Effector memory CD4-positive, alpha-beta T cell (primary cell): ENCODE measurements at places on chromosomes 11 and 22.

- no peak for DNase-seq
These were observed 196.2 kb upstream of the E2F8 start for GRCh38 chr11:19436932-19437331.

DNA sequence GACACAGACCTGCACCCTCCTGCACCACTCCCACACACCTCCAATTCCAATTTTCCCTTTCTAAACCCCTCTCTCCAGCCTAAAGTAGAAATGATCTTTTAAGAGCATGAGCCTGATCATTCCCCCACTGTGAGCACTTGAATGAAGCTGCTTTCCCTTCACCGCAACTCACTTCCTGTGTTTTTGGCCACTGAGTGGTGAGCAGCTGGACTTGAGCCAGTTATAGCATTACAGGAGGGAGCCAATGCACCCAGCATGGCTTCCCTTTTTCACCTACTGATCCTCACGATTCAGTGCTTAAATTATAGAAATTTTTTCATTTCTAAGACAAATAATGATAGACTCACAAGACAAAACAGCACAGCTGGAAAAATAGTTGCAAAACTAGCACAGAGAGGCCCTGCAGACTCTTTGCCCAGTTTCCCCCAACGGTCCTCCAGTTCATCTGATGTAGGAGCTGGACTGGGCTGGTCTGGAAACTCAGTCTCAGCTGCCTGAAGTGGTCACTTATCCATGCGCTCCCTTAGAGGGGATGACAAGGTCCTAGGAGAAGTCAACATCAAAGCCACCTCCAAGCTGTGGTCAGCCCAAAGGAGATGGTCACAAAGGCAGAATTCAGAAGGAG, 9.7 kb upstream of the APOL4 start:
- no peak for DNase-seq

- no peak for DNase-seq
These were observed 44.4 kb upstream of the ST14 start for GRCh38 chr11:130115218-130115617.

GRCh38 chr11:45832811-45833441, 14.3 kb upstream of the CRY2 start:
- DNase-seq: no peak

DNA sequence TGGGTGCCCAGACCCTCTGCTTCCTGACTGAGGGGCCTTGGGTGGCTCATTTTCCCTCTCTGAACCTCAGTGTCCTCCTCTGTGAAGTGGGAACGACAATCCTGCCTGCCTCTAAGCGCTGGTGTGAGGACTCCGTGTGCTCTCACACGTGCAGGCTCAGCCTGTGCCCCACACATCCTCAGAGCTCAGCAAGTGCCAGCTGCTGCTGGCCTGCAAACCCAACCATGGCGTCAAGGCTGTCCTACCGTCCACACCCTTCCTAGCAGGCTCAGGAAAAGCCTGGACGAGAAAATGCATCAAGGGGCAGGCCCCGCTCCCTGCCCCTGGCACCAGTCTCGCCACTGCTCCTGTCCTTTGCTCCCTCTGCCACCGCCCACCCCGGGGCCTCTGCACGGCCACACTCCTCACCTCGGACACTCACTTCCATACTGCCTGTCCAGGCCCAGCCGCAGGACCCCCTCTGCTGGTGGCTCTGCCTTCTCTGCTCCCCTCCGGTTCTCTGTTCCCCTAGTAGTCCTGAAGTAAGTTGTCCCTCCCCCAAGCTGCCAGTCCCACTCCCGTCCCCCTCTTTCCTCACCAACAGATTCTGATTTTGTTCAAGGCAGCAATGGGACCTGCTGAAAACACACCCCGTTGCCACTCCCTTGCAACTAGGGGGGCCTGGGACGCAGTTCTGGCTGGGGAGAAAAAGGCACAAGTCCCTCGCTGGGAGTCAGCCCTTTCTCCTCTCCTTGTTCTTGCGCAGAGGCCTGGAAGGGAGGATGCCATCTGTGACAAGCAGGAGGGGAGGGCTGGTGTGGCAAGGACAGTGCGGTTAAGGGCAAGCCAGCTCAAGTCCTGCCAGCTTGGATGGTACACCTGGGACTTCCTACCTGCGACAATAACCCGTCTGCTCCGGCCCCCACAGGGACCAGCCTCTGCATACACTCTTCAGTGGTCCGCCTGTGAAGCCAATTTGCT, 62.2 kb downstream of the ARFGAP3 start:
- DNase-seq: no peak

DNA sequence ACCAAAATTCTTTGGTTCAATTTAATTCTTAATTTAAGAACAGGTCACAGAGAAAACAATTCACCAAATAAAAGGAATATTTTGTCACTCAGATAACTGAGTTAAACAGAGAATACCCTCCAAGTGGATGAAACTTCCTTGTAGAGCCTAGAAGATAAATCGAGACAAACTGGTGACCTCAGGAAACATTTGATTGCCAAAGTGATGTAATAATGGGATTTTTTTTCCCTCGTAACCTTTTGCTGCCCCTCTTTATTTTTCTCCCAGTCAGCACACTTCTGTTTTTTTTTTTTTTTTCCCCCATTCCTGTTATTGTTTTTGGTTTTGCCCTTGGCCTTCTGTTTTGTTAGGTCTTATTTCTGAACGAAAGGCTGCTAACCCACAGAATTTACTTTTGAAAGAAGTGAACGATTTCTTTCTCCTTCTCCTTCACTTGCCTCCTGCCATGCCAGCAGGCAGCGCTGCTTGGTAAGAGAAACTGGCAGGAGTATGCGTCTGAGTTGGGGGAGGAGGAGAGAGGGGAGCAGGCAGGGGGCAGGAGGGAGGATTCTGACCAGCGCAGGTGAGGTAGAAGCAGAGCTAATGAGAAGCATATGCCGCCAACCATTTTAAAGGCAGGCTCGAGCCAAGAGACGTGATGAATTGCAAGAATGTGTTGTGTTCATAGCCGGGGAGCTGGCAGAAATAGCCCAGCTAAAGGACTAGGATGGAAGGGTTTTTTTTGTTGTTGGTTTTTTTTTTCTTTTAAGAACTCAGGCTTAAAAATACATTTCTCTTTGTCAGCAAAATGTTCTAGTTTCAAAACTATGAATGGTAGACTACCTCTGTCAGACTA, 121.9 kb upstream of the MTMR2 start:
- no peak for DNase-seq

DNA sequence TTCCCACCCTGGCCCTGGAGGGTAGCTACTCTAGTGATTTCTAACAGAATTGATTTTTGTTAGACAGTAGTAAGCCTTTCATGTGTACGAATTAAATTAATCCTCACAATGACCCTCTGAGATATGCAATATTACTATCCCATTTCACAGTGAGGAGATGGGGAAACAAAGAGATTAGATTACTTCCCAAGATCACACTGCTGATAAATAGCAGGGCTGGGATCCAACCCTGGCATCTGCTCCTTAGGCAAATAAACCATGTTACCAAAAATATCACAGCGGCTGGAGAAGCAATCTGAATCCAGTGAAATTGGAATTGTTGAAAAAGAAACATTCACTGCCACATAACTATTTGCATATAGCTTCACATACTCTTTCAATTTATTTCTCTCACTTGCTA, 12.8 kb upstream of the CAVIN3 start:
- DNase-seq: no peak

DNA sequence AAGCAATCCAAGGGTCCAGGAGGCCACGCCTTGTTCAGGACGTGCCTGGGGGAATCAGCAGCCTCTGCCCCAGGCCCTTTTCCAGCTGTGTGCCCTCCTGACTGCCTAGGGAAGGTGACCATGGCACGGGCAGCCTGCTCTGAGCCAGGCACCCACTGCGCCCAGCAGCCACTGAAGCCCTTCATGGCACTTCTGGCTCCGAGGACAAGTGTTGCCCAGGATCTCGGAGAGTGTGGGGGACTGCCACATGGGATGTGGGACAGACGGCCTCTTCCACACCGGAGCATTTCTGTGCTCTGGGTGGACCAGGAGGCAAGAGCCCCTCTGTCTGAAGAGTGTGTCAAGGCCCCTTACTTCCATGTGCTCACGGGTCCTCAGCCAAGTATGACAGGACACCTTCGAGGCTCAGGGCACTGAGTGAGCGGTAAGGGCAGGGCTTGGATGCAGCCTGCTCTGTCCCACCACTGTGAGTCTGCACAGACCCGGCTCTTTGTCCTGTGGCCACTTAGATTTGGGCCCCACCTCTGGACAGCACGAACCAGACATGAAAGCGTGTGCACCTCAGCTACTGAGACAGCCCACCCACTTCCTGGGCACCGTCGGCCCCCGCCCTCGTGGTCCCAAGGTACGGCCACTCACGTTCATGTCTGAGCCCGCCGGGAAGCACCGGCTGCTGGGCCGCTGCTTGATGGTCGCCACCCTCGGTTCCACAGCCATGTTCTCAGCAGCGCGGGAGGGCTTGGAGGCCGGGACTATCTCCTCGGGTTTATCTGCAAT, 93.6 kb downstream of the CTTN start:
- DNase-seq: no peak

DNA sequence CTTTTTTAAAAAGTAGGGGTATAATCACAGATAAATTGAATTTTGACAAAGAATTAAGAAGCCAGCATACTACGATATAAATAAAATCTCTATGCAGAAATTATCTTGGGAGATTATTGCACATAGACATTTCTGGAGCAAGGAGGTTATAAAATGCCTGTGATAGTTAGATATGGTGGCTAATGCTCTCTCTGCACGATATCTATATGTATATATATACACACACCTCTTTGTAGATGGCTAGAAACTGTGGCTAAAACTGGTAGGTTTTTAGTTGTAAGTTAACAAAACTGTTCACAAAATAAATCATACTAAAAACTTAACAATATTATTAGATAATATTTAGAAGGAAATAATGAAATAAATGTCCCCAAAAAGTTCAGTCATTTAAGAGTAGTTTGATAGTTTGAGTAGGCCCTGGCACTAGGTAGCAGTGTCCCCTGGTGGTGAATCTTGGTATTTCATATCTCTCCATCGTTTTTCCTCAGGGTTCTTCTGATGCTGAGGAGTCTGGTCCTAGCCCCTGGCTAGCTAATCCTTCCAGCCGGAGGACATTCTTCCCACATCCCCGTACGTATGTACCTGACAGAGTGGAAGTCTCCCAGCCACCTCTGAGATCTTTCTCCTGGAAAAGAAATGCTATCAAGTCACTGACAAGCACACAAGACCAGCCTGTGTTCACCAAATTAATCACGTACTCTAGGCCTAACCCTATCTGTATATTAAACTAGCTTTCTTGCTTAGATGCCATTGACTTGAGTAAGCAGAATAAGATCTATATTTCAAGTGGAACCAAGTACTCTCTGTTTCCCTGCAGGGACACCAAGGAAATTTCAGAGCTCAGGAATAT, 32.2 kb downstream of the ART5 start:
- no peak for DNase-seq

- no peak for DNase-seq
These were observed 4.0 kb upstream of the RBM14 start for GRCh38 chr11:66612458-66612857.

DNA sequence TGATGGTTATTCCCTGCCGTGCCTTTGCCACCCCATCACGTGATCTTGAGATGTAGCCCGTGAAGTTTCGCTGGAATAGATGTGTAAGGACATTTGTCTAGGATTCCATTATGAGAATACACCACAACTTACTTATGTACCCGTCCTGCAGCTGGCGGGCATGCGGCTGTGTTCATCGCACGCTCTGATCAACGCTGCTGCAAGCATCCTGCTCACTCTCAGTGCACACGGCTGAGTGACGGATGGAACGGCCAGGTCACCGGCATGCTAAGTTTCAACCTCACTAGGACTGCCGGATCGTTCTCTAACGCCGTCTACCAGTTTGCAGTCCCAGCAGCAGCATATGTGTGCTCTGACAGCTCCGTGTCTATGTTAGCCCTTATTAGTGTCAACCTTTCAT, 44.6 kb downstream of the APOL1 start:
- no peak for DNase-seq

GRCh38 chr11:118048472-118049370, 28.2 kb upstream of the TMPRSS4 start:
- DNase-seq: no peak

DNA sequence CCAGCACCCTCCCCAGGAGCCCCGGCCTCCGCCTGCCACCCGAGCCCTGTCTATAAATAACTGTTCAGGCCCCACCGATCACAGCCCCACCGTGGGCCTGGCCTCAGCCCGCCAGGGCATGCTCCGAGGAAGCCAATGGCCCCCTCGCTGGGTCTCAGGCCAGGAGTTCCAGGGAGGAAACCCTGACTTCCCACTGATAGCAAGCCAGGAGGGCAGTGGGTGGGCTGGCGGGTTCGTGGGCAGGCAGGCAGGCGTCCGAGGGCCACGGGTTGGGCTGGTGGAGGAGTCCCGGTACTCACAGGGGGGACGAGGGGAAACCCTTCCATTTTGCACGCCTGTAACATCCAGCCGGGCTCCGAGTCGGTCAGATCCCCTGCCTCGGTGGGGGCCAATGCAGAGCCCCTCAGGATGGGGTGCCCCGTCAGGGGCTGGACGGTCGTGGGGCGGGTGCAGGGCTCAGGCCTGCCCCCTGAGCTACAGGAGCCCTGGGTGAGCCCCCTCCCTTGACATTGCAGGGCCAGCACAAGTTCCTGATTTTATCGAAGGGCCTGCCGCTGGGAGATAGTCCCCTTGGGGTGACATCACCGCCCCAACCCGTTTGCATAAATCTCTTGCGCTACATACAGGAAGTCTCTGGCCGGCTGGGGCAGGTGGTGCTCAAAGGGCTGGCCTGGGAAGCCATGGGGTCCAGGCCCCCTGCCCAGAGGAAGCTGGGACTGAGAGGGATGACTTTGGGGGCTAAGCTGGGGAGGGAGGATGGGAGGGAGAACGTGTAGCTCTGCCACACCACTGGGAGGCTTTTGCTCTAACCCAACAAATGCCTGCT, at the start of gene SPI1:
Gene SPI1, minus strand, starts transcription at position 538 of the 826 bp plus-strand sequence. Its CDS starts 194 bp downstream, at position 344.
- DNase-seq: no peak

GRCh38 chr22:36384766-36385481, 2.8 kb downstream of the MYH9 start:
- no peak for DNase-seq

DNA sequence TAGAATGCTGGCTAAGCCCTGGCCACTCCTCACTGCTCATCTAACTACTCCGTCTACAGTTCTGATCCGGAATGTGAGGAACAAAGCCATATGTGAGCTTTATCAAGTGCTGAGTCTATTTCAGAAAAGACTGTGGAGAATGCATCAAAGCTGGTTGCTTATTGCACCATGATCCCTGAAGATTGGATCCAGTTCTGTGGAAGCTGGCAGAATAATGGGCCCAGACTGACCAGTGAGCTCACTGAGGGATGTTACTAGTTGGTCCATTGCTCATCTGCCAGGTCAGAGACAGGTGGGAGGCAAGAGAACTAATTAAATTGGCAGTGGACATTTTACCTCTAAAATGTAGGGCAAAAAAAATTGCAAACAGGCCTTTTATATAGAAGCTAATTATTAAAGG, 681.3 kb downstream of the NTM start:
- no peak for DNase-seq

- no peak for DNase-seq
These were observed 38.0 kb upstream of the PICALM start for GRCh38 chr11:86106916-86107315.
